CD4-positive, alpha-beta T cell treated with Interleukin-15 for 4 hours (primary cell): ENCODE measurements at places on chromosomes 4 and X.

DNA sequence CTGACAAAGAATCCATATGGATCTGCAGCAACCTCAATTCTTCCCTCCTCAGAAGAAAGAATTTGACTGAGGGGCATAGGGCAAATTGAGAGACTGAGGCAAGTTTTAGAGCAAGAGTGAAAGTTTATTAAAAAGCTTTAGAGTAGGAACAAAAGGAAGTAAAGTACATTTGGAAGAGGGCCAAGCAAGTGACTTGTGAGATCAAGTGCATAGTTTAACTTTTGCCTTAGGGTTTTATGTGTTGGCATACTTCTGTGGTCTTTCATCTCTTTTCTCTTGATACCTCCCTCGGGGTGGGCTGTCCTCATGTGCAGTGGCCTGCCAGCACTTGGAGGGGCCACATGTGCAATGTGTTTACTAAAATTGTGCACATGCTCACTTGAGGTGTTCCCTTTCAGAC is 98.0 kb upstream of the MAGEB16 start:
- no peak for DNase-seq

DNA sequence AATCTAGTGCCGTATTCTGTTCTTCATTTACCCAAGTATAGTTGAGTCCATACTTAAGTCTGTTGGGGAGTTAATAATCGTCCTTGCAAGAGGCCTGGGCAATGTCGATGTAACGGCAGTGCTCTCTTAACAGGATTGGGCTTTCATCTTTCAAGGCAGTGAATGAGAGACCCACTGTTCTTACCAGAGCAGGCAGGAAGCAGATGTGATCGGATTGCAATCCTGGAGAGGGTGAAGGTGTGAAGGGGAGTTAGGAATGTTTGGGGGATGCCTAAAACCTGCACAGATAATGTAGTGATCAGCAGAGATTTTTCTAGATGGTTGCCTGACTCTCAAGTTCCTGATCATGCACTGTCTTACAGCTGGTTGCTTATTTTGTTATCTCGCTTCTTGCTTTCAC is 308.4 kb downstream of the AFF2 start:
- no peak for DNase-seq

DNA sequence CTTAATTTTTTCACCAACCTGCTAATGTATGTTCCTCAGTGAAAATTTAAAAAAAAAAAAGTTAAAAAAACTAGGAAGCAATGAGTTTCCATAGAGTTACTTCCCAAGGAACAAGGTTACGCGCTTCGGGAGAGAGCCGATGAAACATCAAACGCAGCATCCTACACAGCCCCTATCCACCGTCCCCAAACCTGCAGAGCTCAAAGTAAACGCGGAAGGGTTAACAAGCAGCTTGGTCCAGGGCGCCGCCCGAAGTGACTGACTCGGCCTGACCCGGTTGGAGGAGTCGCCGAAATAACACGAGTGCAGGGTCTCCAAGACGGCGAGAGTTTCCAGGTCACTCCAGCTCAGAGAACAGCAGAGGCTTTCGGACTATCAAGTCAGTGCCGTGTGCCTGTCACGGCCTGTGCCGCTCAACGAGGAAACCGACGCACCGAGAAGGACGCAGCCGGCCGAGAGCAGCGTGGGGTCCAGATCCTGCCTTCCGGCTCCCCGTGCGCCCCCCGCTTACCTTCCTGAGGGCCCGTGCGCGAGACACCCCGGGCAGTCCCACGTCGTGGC is 512 bp downstream of the NOP14 start:
- DNase-seq: no peak

- DNase-seq: no peak
These were observed 47.3 kb upstream of the NSG1 start for GRCh38 chr4:4339504-4340085.

DNA sequence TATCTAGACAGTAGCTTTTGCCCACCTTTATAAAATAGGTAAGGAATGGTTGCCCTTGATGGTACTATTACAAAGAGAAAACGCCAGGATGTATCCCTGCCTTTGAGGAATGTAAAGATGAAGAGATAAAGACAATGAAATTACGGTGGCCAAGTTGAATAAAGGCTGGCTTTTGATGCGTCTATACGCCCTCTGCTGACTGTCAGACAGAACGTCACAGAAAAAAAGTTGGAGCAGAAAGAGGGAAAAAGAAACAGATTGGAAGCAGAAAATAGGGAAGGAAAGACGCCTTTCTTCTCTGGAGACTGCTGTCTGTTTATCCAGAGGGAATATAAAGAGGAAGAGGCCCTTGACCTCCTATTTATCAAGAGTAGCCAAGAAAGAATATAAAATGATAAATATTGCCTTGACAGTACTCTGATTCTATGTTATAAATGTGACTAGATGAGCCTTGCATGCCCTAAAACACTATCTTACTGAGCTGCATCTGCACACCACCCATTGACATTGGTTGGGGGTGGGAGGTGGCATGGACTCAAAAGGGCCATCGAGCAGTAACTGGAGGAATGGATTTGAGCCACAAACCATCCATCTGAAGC is 30.6 kb downstream of the PCDH19 start:
- DNase-seq: no peak

DNA sequence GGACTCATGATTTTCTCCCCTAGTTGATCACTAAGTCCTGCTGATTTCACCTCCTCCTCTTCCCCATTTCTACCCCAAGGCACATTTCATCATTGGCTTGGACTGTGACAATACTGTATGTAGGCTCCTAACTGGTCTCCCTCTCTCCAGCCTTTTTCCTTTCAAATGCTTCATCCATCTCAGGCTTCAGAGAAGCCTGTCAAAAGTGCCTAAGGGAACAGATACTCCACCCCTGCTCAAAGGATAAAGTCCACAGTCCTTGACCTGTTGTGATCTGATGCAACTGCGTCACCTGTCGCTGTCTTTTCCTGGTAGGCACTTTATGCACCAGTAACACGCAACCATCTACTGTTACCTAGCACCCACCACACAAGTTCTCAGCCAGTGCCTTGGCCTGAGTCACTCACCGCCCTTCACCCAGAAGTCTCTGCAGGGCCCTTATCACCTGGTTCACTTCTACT is 12.8 kb downstream of the SCARB2 start:
- no peak for DNase-seq

GRCh38 chrX:41923978-41924683 is 777 bp upstream of the CASK start:
- no peak for DNase-seq

DNA sequence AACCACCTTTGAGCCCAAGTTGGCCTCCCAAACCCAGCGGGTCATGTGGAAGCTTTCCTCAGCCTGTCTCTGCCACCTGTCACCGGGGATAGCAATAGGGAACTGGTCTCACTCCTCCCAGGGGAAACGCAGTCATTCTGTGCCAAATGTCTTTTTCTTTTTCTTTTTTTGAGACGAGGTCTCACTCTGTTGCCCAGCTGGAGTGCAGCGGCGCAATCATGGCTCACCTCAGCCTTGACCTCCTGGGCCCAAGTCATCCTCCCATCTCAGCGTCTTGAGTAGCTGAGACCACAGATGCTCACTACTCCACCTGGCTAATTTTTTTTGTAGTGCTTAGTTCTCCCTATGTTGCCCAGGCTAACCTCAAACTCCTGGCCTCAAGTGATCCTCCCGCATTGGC is 40.3 kb downstream of the MED28 start:
- DNase-seq: no peak

DNA sequence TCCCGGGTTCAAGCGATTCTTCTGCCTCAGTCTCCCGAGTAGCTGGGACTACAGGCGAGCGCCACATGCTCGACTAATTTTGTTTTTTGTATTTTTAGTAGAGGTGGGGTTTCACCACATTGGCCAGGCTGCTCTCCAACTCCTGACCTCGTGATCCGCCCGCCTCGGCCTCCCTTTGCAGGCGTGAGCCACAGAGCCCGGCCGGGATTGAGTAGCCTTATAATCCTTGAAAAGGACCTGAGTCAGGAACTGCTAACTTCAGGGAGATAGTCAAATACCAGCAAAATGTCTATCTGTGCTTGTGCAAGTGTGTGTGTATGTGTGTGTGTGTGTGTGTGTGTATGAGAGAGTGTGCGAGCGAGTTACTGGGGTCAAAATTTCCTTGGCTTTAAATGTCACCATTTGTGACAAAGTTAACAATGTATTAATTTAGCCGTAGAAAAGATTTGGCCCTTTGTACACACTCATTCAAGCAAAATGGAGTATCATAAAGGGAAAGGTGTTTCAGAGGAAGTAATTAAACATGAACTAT is 1.8 kb upstream of the KDM6A start:
- DNase-seq: no peak

DNA sequence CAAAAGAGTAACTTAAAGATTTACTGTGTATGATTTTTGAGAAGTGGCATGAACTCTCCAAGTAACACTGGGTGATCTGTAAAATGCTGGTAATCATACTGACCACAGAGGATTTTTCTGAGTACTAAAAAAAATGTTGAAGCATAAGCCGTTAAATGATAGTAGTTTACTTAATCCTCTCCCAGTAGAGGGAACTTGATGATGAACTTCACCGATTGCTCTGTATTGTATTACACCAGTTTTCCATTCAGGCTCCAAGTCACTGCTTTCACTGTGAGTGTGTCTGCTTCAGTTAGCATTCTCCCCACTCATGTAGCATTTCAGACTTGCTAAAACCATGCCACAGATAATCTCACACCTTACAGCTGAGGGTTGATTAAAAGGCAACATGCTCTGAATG is 294.1 kb downstream of the GBA3 start:
- DNase-seq: no peak

DNA sequence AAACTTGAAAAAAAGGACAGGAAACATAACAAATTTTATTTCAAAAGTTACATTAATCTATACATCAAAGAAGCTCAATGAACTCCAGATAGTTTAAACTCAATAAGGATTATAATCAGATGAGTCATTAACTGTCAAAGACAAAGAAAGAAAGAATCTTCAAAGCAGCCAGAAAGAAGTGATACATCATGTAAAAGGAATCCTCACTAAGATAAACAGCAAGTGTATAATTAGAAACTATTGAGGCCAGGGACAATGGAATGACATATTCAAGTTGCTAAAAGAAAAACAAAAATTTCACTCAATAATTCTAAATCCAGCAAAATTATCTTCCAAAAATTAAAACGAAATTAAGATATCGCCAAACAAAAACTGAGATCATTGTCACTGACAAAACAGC is 161.6 kb upstream of the NWD2 start:
- no peak for DNase-seq

DNA sequence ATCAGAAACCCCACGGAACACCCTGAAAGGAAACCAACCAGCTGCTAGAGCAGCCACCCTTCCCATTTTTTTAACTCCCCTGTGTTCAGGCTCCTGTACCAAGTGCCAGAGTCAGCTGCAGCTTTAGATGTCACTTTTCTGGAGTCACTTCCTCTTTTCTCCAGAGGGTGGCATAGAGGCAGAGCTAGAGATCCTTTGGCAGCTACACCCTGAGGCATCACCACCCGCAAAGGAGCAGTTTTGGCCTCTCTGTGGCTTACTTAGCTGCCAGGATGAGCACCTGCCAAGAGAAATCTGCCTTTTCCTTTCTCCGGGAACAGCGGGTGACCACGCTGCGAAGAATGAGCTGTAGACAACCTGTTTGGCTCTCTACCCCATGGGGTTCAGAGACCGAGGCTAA is 58.0 kb upstream of the CHRDL1 start:
- DNase-seq: no peak

GRCh38 chr4:152862608-152863007 is 73.5 kb upstream of the FHDC1 start:
- no peak for DNase-seq

- DNase-seq: no peak
These were observed 1.2 kb upstream of the GATA1 start for GRCh38 chrX:48785186-48785539.

DNA sequence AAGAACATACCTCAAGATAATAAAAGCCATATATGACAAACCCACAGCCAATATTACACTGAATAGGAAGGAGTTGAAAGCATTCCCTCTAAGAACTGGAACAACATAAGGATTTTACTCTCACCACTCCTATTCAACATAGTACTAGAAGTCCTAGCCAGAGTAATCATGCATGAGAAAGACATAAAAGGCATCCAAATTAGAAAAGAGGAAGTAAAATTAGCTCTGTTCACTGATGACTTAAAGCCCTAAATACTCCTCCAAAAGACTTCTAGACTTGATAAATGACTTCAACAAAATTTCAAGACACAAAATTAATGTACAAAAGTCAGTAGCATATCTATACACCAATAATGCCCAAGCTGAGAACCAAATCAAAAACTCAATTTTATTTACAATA is 235.7 kb downstream of the NKX6-1 start:
- no peak for DNase-seq

DNA sequence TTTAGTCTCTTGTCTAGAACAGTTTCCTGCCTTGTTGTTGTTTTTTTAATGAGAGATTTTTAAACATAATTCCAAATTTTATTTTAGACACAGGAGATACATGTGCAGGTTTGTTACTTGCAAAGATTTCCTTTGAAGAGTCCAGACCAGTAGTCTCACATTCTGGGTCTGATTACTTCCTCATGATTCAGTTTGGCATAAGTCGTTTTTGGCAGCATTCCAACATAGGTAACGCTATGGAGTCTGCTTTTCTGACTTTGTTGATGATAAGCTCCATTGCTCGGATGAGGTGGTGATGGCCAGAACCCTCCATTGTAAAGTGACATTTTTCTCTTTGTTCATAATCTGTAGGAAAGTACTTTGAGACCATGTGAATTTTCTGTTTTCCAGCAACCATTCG is 74.7 kb downstream of the CLCN4 start:
- DNase-seq: no peak

- no peak for DNase-seq
These were observed 79.1 kb upstream of the DDX60 start for GRCh38 chr4:168397611-168398169.

DNA sequence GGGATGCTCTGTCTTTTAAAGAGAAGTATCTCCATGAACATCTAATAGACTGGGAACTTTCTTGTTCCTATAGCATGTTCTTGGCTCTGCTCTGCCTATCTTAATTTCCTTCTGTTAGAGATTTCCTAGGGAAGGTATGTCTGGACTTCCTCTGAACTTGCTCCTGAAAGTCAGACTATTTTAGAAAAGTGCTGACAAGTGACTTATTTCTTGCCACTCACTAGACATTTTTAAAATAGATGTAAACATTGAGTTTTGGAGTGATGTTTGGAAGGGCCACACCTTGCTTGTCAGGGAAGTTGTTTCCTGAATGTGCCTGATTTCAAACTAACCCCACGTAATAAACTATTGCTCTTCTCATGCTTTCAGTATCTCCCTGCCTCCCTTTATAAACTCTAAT is 62.4 kb upstream of the ATP8A1 start:
- DNase-seq: no peak

DNA sequence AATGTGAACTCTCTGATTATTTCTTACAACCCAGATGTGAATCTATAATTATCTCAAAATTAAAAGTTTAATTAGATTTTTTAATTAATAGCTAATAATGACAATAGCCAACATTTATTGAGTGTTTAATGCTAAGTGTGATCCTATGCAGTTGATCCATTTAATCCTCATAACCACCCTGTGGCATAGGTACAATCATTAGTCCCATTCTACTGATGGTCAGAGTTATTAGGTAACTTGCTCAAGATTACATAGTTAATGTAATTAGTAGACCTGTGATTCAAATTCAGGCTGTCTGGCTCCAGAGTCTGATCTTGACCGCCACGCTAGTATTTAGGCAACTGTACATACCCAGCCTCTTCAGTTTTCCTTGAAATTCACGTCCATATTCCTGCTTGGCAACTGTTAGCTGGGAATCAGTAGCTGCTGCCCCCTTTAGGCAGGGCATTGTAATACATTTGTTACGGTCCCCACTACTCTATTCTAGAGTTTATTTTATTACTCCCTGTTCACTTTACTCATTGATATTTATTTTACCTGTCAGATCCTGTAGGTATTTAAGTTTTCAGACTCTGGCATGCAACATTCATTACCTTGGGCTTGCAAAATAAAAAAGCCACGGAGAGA is 20.6 kb upstream of the TEC start:
- peak; percentile 13 for DNase-seq
